Activated T-helper 2 cell treated with anti-CD3 and anti-CD28 coated beads, Interferon-gamma antibody, Interleukin-2, Interleukin-4, amounts not matched to agents 10 μg/mL and 5 μg/mL and 100 μg/mL, durations not matched to agents 14 hours and 24 hours and 36 hours (primary cell): ENCODE measurements at places on chromosomes 2 and 18. TPM values are rescaled to one million over a fixed set of nuclear protein-coding genes. Genes with fewer than 3 reads are reported as not detected.

DNA sequence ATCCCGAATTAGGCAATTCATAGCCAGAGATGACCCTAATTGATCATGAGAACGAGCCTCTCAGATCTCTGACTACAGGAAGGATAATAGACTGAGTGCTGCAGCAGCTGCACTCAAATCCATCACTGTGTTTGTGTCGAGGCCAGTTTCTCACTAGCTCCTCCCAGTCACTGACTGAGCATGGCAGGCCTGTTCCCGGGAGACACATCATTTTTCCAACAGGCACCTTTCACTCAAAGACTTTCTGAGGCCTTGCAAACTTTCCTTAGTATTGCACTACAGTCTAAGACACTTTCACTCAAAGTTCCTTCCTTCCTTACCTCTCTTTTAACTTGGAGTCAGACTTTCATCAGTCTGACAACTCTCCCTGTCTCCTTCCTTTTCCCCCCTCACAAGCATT is 13.7 kb downstream of the SOS1 start:
- no peaks in the 10 kb centered on the region for H3K27me3 ChIP-seq
- no peak for DNase-seq
- H3K4me1 ChIP-seq, result peaks cover 51% of the 10 kb centered on the region
- peaks cover 56% of the 10 kb centered on the region for H3K36me3 ChIP-seq
- no peak overlapping the region for H3K4me3 ChIP-seq

AQP12B gene
- not detected in 2 replicates for total RNA-seq

GRCh38 chr2:2667690-2668089 is 336.6 kb upstream of the MYT1L start:
- DNase-seq, result no peak
- H3K36me3 ChIP-seq, result no peaks in the 10 kb centered on the region
- no peak overlapping the region for H3K4me3 ChIP-seq

GRCh38 chr2:171521361-171522051 is 768 bp upstream of the CYBRD1 start:
- no peaks in the 10 kb centered on the region for H3K36me3 ChIP-seq
- no peak overlapping the region for H3K27ac ChIP-seq
- H3K4me1 ChIP-seq, result peaks cover 9% of the 10 kb centered on the region

PNKD gene
- 19.9 and 20.8 TPM in 2 replicates for total RNA-seq

CAPN14 gene
- total RNA-seq, result 0.18 and 0.27 TPM in 2 replicates

GRCh38 chr2:159497256-159497655 is 119.1 kb downstream of the BAZ2B start:
- no peak overlapping the region for H3K4me3 ChIP-seq
- peaks cover 3% of the 10 kb centered on the region for H3K36me3 ChIP-seq
- peak overlapping the region; percentile 29 for H3K27ac ChIP-seq
- H3K27me3 ChIP-seq, result no peaks in the 10 kb centered on the region
- H3K4me1 ChIP-seq, result peaks cover 7% of the 10 kb centered on the region
- DNase-seq, result no peak

GRCh38 chr2:145752091-145752806 is 1232.3 kb upstream of the ZEB2 start:
- DNase-seq, result no peak
- no peaks in the 10 kb centered on the region for H3K36me3 ChIP-seq
- no peak overlapping the region for H3K4me3 ChIP-seq
- peaks cover 12% of the 10 kb centered on the region for H3K27me3 ChIP-seq

DNA sequence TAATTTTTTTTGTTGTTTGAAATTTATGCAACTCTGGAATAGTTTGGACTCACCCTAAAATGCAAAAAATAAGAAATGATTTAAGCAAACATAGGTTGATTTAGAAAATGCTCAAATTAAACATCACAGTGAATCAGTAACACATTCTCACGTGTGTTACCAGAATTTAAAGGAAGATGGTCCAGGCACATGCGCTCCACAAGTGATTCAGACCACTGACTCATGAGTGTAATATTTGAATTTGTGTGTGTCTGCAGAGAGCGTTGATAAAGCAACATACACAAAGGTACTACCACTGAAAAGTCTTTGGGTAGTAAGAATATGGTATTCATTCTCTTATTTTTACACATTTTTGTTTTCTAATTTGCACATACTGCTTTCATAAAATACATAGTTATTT is 7.9 kb downstream of the SS18 start:
- H3K27me3 ChIP-seq, result no peaks in the 10 kb centered on the region
- H3K4me1 ChIP-seq, result peaks cover 20% of the 10 kb centered on the region
- H3K36me3 ChIP-seq, result peaks cover 81% of the 10 kb centered on the region
- H3K27ac ChIP-seq, result no peak overlapping the region
- DNase-seq, result no peak

ALPG gene
- total RNA-seq, result not detected in 2 replicates

DNA sequence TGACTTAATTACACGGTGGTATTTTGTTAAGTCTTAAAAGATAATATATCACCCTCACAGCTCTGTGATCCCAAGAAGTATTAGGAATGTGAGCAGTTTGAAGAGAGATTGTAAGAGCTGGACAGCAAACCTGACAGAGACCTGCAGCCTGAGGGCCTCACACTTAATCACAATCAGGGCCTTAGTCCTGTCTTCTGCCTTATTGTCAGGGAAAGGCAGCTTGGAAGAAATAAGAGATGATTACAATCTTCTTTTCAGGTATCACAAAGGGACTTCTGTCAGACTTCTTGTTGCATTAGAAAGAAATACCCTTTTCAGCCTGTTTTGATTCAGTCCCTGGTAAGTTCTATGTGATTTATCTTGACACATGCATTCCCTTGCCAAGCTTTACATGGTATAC is 1433.8 kb upstream of the SLC39A10 start:
- H3K4me1 ChIP-seq, result no peaks in the 10 kb centered on the region
- DNase-seq, result no peak
- no peaks in the 10 kb centered on the region for H3K27me3 ChIP-seq
- H3K36me3 ChIP-seq, result no peaks in the 10 kb centered on the region

DNA sequence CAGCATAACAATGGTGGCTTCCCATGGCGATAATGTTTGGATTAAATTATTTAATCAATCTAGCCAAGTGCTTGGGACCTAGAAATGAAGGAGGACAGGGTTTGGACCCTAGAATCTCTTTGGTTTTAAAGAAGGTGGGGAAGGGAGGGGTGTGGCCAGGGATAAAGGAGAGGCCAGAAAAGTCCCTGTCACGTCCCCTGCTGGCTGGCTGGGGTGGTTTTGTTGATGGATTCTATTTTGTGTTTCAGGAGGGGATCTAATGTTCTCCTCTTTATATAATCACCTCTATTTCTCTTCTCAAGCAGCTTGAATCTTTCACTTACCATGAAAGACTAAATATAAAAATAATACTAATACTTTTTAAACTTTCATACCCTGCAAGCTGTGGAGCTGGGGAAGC is 52.6 kb upstream of the GALR1 start:
- peaks cover 14% of the 10 kb centered on the region for H3K4me1 ChIP-seq
- H3K36me3 ChIP-seq, result no peaks in the 10 kb centered on the region
- no peak overlapping the region for H3K27ac ChIP-seq
- no peak overlapping the region for H3K4me3 ChIP-seq
- DNase-seq, result no peak

SPATA3 gene
- total RNA-seq, result not detected in 2 replicates

DNA sequence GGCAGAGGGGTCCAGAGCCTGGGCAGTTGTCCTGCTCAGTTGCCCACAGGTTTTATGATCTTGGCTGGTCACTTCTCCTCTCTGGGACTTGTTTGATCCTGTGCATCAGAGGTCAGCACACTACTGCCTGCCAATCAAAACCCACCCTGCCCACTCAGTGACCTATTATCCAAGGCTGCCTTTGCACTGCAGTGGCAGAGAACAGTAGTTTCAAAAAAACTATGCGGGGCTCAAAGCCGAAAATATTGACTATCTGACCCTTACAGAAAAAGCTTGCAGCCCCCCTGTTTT is 218.2 kb downstream of the CYP26B1 start:
- DNase-seq, result no peak
- H3K4me3 ChIP-seq, result no peak overlapping the region
- H3K36me3 ChIP-seq, result no peaks in the 10 kb centered on the region
- no peaks in the 10 kb centered on the region for H3K27me3 ChIP-seq
- no peak overlapping the region for H3K27ac ChIP-seq

- no peak for DNase-seq
- no peak overlapping the region for H3K4me3 ChIP-seq
- peaks cover 8% of the 10 kb centered on the region for H3K4me1 ChIP-seq
- peaks cover 45% of the 10 kb centered on the region for H3K36me3 ChIP-seq
- H3K27ac ChIP-seq, result no peak overlapping the region
- no peaks in the 10 kb centered on the region for H3K27me3 ChIP-seq
Measured at GRCh38 chr2:58054264-58054663, 7.7 kb downstream of the VRK2 start.

- peaks cover 6% of the 10 kb centered on the region for H3K4me1 ChIP-seq
- no peak overlapping the region for H3K27ac ChIP-seq
- peaks cover 34% of the 10 kb centered on the region for H3K36me3 ChIP-seq
- peak; percentile 62 for DNase-seq
Measured at GRCh38 chr2:238256594-238257104, 16.8 kb upstream of the HES6 start.

DNA sequence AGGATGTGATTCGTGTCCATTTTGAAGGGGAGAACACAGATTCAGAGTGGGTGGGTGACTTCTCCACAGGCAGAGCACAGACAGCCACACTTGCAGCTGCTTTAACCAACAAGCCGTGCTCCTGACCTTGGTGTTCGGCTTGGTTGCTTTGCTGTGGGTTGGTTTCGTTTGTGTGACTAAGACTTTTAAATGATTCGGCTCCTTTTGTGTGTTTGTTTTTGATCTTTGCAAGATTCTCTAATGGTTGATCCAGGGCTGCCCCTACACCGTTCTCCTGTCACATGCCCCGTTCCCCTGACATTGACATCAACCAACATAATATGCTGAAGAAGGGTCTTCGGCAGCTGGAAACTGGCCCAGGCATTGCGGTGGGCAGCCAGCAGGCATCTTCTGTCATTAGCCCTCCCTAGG is 95.9 kb upstream of the MBOAT2 start:
- DNase-seq, result no peak
- peaks cover 4% of the 10 kb centered on the region for H3K27me3 ChIP-seq
- H3K36me3 ChIP-seq, result no peaks in the 10 kb centered on the region
- no peak overlapping the region for H3K27ac ChIP-seq
- peaks cover 8% of the 10 kb centered on the region for H3K4me1 ChIP-seq
- no peak overlapping the region for H3K4me3 ChIP-seq

DNA sequence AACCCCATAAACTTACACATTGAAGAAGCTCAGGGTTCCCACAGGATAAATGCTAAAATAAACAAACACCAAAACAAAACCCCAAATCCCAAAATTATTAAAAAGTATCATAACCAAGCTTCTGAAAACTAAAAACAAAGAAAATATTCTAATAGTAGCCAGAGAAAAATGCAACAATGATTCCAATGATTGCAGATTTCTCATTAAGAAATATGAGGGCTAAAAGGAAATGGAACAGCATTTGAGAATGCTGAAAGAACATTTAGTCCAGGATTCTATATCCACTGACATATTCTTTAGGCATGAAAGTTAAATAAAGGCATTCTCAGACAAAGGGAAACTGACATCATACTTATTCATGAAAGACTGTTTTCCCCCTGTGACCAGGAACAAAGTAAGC is 212.4 kb downstream of the SLC4A10 start:
- no peak overlapping the region for H3K27ac ChIP-seq
- no peaks in the 10 kb centered on the region for H3K4me1 ChIP-seq
- DNase-seq, result no peak

ERBB4 gene
- total RNA-seq, result not detected in 2 replicates

DNA sequence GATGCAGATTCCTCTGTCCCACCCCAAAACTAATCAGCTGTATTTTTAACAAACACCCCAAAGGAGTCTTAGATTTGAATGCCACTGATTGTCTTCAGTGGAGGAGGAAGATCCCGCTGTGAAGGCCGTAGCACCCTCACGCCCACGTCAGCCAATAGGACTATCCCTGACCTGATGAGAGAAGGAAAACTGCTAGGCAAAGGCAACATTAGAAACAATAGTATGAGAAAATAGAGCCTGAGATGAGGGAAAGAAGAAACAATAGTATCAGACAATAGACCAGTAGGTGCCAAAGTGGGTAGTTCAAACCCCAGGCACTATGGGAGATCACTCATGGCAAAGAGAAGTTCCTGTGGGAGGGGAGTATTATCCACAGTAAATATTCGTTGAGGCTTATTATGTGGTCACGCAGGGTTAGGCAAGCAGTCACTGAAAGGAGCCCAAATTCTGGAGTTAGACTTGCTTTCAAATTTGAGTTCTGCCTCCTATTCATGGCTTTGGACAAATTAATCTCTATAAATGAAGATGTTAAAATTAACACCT is 2.8 kb downstream of the PCBP1 start:
- H3K27me3 ChIP-seq, result no peaks in the 10 kb centered on the region
- H3K36me3 ChIP-seq, result peaks cover 56% of the 10 kb centered on the region
- H3K4me1 ChIP-seq, result peaks cover 48% of the 10 kb centered on the region

GRCh38 chr2:158748926-158749590 is 46.1 kb upstream of the DAPL1 start:
- no peak overlapping the region for H3K27ac ChIP-seq
- H3K36me3 ChIP-seq, result no peaks in the 10 kb centered on the region
- H3K27me3 ChIP-seq, result peaks cover 17% of the 10 kb centered on the region
- H3K4me3 ChIP-seq, result no peak overlapping the region
- no peaks in the 10 kb centered on the region for H3K4me1 ChIP-seq
- DNase-seq, result no peak

DNA sequence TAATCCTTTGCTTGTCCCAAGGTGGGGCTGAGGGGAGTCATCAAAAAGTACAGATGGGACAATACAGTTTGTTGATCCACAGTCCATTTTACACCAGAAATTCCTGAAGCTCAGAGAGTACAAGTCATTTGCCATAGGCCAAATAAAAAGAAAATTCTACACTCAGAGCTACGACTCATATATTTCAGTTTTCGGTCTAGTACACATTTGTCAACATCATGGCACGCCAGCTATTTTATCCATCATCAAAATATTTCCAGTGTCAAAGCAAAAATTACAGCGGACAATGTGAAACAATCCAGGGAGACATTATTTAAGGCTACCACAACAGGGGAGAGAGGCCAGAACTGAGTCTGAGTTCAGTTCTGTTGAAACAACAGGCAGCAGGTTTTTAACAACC is 587.5 kb upstream of the DSEL start:
- H3K36me3 ChIP-seq, result no peaks in the 10 kb centered on the region
- no peaks in the 10 kb centered on the region for H3K27me3 ChIP-seq
- H3K4me1 ChIP-seq, result no peaks in the 10 kb centered on the region
- no peak overlapping the region for H3K4me3 ChIP-seq
- H3K27ac ChIP-seq, result no peak overlapping the region

SLC11A1 gene
- 0.18 and 0.21 TPM in 2 replicates for total RNA-seq

GRCh38 chr18:78330766-78331165 is 648.9 kb upstream of the SALL3 start:
- H3K4me1 ChIP-seq, result no peaks in the 10 kb centered on the region
- H3K27ac ChIP-seq, result no peak overlapping the region
- H3K4me3 ChIP-seq, result no peak overlapping the region
- H3K27me3 ChIP-seq, result no peaks in the 10 kb centered on the region
- DNase-seq, result no peak
- H3K36me3 ChIP-seq, result no peaks in the 10 kb centered on the region

GRCh38 chr2:60556175-60556574 is 2.7 kb upstream of the BCL11A start:
- no peak for DNase-seq
- H3K27me3 ChIP-seq, result peaks cover 68% of the 10 kb centered on the region
- H3K36me3 ChIP-seq, result no peaks in the 10 kb centered on the region
- peaks cover 21% of the 10 kb centered on the region for H3K4me1 ChIP-seq
- no peak overlapping the region for H3K4me3 ChIP-seq

GRCh38 chr2:30717081-30717650 is 90.1 kb downstream of the CAPN13 start:
- H3K4me3 ChIP-seq, result no peak overlapping the region
- peak; percentile 6 for DNase-seq
- H3K27ac ChIP-seq, result no peak overlapping the region
- no peaks in the 10 kb centered on the region for H3K36me3 ChIP-seq
- H3K4me1 ChIP-seq, result peaks cover 9% of the 10 kb centered on the region
- peaks cover 9% of the 10 kb centered on the region for H3K27me3 ChIP-seq

BCL2 gene
- total RNA-seq, result 76.1 and 79.0 TPM in 2 replicates
